NCI-H446 treated with DMSO at 0.1 percent for 48 hours (cell line): ENCODE measurements at places on chromosomes 2 and 18.

DNA sequence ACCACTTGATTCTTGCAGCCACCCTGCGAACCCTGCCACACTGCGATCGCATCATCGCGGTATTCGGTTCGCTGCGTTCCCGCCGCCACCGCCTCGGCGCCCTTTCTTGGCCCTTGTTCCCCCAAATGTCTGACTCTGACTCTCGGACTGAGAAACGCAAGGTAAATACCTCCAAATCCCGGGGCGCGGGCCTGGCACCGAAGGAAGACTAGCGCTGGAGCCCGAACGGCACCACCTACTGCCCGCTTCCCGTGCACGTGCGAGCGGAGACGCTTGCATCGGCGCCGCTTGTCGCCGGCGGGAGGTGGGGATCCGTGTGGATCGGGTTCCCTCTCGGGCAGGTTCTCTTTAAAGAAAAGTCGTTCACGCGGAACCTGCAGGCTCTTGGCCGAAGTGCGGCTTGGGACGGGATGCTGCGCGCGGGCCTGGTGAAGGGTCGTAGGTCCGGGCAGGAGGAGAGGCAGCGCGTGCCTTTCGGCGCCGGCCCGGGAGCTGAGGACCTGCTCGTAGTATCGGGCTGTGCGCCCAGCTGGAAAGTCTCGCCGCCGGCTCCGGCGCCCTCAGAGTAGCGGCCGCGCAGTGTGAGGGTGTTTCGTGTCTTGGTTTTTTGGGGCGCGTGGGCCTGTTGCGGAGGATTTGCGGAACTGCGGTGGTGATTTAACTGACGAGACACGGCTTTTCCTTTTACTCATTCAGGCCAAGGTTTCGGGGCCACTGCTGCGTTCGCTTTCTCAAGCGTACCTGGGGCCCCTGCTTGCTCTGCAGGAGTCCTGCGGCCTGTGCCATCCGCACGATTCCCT lies 514 bp downstream of the BCL2L11 start:
- DNase-seq = no peak

DNA sequence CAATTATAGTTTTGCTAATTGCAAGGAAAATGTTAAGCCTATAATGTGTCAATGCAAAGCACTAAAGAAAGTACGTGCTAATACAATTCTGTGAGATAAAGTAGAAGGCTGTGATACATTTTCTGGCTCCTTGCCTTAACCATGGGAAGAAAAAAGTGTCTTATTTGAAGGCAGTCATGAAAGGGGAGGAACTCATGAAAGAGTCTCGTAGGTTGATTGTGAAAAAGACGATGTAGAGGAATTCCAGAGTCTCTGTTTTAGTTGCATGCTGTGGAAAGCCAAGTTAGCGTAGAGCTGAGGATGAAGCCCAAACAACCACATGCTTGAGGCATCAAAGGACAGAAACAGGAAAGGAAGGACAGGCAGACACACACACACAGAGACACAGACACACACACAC lies 214.1 kb downstream of the MEIS1 start:
- DNase-seq = no peak

DNA sequence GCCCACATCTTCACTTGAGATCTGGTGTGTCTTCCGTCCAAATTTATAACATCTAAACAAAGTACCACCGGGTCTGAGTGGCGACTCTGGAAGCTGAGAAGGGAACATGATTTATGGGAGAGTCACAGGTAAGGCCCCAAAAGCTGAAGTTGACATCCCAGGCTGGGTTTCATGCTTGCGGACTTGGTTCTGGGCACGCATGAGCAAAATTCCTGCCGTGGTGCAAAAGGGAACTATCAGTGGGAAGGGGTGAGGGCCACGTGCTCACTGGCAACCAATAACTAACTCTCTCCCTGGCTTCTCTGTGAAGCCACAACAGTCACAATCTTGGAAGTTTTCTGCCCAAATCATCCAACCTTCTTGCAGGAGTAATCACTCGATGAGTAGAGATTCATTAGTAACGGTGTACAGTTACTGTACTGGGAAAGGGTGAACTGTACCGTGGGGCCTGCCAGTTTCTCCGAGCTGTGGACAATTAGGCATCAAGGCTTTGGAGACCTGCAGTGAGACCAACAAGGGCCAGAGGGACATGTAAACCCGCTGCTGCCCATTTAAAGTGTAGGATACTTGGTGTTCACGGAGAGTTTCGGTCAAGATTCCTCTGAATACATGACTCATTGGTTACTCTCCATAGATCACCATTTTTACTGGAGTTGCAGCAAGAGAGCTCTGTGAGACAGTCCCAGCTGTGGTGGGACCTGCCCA lies 69.4 kb upstream of the ASB18 start:
- DNase-seq = no peak

DNA sequence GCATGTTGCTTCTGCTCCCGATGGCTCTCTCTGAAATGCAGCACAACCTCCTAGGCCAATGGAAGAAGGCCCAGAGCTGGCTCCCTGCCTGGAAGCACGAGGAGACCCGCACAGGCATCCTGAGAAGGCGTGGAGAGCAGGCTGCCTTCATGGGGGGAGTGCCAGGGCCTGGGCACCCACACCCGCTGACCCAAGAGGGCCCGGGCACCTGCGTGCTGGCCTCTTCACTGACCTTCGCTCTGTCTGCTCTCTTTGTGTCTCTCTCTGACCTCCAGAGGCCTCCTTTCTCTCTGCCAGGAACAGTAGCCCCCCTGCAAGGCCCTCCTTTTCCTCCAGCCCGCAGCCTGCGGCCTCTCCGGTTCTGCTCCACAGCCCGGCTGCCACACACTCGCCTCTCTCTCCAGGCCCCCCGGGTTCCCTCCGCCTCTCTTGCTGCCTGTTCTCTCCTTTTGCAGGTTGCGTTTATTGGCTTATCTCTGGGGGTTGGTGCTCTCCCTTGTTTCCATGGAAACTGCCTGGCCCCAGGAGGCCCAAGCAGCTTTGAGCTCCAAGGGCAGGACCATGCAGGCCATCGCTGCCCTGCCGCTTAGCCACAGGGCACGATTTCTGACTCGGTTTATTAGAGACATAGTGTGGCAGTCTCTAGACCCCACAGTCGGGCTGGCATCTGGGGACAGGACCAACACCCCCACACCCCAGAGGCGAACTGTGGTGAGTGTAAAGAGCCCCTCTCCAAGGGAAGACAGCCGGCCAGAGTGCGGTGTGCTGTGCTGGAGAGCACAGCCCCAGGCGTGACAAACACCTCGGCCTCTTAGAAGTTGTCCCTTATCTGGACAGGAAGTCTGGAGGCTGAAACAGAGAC lies 1.7 kb downstream of the MZT2B start:
- DNase-seq = no peak

GRCh38 chr2:233428438-233428837 lies 74.1 kb downstream of the DGKD start:
- DNase-seq = no peak

DNA sequence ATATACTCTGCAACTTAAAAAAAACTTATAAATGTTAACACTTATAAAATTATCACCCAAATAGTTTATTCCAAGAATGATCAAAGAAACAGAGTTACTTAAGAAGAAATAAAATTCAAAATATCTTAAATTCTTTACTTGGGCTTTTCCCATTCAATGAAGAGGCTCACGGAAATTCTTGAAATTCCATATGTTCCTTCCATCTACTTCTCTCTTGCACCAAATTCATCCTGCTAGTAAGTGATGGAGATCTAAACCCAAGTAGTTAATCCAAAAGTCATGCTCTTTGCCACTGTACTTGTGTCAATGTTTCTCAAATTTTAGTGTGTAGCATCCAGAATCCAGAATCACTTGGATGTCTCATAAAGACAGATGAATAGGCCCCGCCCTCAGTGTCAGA lies 465.9 kb downstream of the TXNL1 start:
- DNase-seq = no peak

- no peak for DNase-seq
These were observed 219.2 kb downstream of the ZNF516 start for GRCh38 chr18:76275727-76276313.

DNA sequence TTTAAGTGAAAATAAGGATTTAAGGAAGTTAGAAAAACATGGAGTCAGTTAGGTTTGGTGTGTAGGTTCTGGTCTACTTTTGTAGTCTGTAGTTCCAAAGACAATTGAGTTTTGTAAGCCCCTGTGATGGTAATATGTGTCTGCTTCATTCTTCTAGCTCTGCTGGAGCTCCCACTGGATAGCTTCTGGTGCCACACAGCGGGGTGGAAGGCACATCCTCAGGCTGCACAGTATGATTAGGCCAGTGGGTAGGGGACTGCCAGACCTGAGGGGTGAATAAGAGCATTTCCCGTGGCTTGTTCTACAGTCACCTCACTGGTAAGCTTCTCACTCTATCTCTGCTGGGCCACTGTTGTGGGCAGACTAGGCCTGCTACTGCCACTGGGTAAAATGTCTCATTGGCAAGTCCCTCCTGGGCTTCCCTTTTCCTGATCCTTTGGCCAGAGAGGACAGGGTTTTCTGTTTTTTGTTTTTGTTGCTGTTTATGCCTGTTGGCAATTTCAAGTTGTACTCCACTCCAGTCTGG lies 44.5 kb downstream of the TMEM131 start:
- no peak for DNase-seq

- no peak for DNase-seq
These were observed 49.6 kb downstream of the MARCO start for GRCh38 chr2:118991554-118991953.

- DNase-seq = peak; percentile 19
These were observed 265.7 kb downstream of the CCDC85A start for GRCh38 chr2:56449449-56449860.

- DNase-seq = no peak
These were observed 59.7 kb downstream of the SPP2 start for GRCh38 chr2:234110219-234110618.

GRCh38 chr2:43701111-43701510 lies 24.9 kb upstream of the C1GALT1C1L start:
- no peak for DNase-seq

DNA sequence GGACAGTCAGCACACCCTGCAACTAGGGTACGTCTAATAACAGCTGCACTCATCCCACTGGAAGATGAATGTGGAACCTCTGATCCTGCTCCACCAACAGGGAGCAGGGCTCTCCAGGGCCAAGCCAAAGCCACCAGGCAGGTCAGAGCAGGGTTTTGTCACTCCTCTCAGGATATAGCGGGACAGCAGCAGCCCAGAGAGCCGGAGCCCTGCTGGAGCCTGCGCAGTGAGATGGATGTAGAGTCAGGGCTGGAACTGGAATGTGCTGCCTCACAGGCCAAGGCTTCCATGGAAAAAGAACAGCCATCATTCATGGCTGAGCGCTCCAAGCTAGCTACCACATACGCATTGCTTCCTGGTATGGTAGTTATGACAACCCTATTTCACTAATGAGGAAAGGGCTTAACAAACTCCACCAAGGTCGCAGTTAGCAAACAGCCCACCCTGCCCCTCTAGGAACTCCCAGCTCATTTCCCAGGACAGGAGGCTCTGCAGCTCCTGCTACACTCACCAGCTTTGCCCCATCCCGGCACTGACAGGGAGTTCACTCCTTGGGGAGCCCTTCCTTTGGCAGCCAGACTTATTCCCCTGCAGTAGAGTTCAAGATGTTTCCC lies 85.2 kb downstream of the HS1BP3 start:
- no peak for DNase-seq

GRCh38 chr2:234425639-234426603 lies 71.0 kb downstream of the ARL4C start:
- no peak for DNase-seq

DNA sequence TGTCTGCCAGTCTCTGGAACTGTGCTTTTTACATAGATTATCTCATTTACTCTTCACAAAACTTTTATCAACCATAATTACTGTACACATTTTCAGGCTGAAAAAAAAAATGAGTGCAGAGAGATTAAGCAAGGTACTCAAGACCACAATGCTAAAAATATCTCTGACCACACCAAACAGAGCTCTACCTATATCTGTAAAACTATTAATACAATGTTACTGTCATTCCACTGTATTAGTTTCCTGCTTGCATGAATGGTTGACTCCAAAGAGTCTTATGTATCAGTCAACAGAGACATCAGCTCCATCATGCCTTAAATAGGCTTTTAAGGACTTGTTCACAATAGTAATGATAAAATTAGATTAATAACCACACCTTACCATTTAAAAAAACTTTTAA lies 134.7 kb upstream of the CCDC150 start:
- DNase-seq = no peak

DNA sequence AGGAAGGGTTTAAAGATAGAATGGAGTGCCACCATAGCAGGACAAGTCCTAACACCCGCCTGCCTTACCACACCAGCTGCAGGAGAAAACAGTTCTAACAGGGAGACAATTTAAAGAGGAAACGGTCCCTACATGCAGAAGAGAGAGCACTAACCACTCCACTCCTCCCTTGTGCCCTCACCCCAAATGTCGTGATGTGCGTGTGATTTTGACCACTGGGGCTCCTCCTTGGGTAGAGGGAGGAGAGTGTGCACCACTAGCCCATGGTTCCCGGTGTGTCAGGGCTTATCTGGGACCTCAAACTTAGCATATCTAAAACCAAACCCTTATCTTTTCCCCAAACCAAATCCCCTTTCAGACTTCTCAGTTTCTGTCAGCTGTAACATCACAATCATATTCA lies 105.5 kb upstream of the CCDC68 start:
- no peak for DNase-seq

DNA sequence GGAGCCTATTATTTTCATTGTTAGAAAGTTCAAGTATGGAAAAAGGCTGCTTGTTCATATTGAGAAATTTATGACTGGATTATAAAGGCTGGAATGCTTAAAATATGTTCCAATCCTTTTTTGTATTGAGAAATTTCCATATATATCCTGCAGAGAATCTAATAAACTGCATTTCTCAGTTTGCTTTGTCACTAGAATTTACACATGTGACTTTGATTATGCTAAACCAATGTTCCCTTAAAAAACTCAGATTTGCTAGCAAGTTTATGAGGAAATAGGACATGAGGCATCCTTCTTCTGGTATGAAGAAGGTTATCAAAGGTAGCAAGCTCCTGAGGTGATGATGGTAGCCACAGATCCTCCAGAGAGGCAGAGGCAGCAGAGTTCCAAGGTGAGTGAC lies 29.2 kb upstream of the DSEL start:
- no peak for DNase-seq

DNA sequence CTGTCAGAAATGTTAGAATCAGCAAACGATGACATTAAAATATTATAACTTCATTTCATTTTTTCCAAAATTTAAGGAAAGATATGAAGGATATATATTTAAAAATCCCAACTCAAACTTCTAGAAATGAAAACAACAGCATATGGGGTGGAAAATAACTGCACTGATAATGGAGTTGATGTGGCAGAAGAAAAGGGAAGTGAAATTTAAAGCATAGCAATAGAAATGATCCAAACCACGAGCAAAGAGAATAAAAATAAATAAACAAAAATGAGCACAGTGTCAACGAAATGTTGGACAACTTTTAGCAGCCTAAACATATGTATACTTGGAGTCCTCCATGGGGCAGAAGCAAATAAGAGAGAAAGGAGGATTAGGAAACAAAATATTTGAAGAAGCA lies 280.2 kb downstream of the KCNJ3 start:
- DNase-seq = no peak

DNA sequence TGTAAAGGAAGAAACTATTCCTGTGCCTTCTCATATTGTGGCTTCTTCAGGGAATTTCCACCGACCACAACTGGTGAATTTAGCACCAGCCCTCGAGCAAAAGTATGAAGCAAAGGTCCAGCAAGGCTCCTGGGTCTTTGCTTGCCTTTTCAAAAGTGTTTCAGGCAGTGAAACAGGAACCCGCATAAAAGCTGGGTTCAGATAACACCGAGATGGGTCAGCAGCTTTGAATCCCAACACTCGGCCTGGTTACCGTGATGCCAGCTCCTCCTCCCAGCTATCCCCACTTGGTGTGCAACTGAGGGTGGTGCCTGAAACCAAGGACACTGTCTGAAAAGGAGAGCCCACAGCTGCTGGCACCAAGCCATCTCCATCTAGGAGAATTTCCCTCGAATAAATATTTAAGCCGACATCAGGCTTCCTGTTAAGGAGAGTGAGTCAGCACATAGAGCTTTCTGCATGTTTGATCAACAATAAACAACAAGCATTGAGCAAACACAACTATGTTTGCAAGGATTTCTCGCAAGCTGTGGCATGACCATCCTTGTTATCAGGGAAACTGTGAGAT lies 69.5 kb downstream of the ANTXR1 start:
- DNase-seq = no peak
